ENCODE measurements at places on chromosomes 6 and 20.

- DNase-seq, result no peak
These were observed 169.4 kb downstream of the CDK19 start for GRCh38 chr6:110645685-110646418.

DNA sequence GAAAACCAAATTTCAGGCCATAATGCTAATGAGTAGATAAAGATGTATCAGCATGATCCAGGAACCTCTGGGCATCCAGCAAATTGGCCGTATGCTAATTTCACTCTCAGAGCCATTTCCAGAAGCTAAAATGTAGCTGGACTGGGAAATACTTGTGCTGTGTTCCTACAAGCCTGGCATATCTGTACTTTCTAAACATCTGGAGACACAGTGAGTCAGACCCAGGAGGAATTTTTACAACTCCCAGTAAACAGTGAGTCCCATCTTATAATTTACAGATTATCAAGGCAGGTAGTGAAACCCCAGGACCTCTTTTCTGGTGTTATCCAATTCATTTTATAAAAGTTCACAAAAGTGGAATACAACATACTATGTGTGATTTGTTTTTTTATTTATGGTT, 683.0 kb upstream of the ADGRB3 start:
- no peak for DNase-seq

DNA sequence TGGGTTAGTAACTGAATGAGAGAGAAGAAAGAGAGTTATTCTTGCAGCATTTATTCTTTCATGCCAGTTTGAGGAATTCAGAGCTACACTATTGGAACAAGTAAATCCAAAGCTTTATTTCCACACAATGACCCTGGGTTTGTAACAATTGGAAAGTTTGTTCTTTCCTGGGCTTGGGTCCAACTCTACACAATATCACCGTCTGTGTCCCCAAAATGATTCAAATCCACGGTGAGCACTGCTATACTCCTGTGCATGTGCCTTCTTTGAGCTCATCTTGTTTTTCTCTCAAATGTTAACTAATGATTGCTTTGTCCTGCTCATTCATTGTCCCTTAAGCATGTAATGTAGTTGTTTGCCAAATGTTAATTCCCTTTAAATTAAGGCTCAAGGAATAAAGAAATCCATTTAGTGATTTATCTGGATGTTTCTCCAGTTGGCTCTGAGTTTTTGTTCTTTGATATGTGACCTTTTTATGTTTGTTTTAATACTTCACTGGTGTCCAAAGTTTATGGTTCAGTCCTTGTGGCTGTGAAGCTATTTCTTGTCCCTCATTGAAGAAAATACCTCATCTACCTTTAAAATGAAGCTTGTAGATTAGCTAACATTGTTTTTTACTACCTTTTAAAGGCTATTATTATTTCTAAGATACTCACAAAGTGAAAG, 20.5 kb upstream of the CRISP3 start:
- DNase-seq, result no peak

DNA sequence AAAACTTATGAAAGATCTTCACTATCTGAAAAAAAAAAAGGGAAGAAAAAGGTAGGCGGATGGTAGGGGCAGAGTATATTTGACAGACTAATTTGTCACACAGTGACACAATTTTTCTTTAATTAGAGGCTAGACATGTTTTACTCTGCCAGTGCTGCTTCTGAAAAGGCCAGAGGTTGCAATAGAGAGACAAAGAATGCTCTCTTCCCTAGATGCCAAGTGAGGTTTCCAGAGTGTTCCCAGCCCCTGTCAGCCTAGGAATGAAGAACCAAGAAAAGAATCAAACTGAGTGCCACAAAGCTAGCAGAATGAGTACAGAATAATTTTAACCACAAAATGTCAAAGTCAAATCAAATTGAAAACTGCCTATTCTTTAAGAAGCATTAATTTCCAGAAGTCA, 13.0 kb downstream of the PNISR start:
- DNase-seq, result no peak
